ENCODE measurements at places on chromosomes 4 and X. TPM values are rescaled to one million over a fixed set of nuclear protein-coding genes. Genes with fewer than 3 reads are reported as not detected.

PNMA6F gene
- total RNA-seq = not detected

- no peak for DNase-seq
Measured at GRCh38 chrX:120690344-120690743, 60.5 kb upstream of the C1GALT1C1 start.

DNA sequence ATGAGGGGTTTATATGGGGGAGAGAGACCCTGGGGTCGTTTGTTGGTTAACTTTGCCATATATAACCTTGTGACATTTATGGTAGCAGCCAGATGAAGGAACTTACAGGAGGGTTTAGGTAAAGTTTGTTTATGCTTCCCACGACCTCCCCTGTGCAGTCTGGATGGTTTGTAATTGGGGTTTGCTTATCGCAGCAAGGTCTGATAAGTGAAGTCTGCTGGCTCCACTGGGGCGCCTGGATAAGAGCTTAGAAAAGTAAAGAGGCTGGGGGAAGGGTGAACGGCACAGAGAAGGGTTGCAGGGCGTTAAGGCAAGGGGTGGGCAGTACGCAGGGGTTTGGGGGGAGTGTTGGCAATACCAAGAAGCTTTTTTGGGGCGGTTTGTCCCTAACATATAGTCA lies 98.7 kb downstream of the KDM6A start:
- DNase-seq = no peak

LAMTOR3 gene
- total RNA-seq = 71.4 TPM

GRCh38 chr4:138255917-138256597 lies 13.9 kb upstream of the SLC7A11 start:
- DNase-seq = no peak

FATE1 gene
- not detected for total RNA-seq

GRCh38 chrX:109934935-109935334 lies 68.0 kb upstream of the TMEM164 start:
- no peak for DNase-seq

GRCh38 chr4:174292473-174292872 lies 8.8 kb downstream of the CEP44 start:
- no peak for DNase-seq

CT45A3 gene
- not detected for total RNA-seq

DNA sequence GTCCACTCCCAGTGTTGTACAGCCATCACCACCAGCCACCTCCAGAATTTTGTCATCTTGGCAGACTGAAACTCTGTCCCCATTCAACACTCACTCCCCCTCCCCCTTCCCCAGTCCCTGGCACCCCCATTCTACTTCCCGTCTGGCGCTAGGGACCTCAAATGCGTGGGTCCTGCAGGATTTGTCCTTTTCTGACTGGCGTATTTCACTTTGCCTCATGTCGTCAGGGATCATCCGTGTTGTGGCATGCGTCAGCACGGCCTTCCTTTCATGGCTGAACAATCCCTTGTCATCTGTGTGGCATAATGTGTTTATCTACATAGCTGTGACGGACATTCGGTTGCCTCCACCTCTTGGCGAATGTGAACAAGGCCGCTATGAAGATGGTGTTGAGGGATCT lies 5.5 kb downstream of the TADA2B start:
- DNase-seq = no peak

GRCh38 chrX:18174971-18175370 lies 45.7 kb downstream of the BEND2 start:
- no peak for DNase-seq

PDHA2 gene
- not detected for total RNA-seq

- DNase-seq = no peak
Measured at GRCh38 chrX:79415056-79415455, 47.9 kb upstream of the ITM2A start.

DNA sequence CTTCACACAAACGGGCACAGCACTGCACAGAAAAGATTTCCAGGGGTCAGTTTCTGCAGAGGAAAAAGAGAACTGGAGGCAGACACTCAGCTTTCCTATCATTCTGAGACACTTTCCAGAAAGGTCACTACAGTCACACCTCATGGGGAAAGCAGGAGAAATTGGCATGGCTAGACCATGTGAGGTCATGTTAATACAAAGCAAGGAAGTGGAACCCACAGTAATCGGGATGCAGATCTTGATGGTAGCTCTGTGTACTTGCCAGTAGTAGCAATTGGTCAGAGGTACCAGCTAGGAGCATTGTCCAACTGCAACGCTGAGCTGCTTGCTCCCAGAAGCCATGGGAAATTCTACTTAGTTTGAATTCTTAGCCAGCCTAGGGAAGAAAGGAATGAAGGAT lies 255.3 kb upstream of the PCDH10 start:
- no peak for DNase-seq

DNA sequence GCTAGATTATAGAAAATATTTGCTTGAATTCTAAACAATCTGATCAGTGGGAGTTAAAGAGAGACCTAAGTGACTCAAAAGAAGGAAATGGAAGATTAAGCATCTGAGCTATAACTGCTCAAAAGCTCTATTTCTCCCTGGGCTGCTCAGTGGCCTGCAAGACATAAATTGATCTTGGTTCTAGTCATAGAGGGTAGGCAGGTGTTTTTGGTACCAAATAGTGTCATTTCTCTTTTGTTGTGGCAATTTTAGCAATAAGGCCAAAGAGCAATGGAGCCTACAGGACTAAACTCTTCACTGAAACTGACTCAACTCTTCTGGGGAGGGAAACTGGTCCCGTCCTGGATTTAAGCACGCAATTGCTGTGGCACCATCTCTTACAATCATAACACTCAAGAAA lies 33.9 kb upstream of the BMP2K start:
- DNase-seq = no peak

- no peak for DNase-seq
Measured at GRCh38 chrX:18981124-18981807, 2.6 kb downstream of the PHKA2 start.

CNKSR2 gene
- 3.4 TPM for total RNA-seq

- no peak for DNase-seq
Measured at GRCh38 chrX:47572773-47573340, 9.4 kb upstream of the TIMP1 start.

- DNase-seq = no peak
Measured at GRCh38 chr4:115834441-115834840, 721.0 kb upstream of the NDST4 start.

TAF7L gene
- total RNA-seq = 0.33 TPM

GRCh38 chr4:110675426-110675825 lies 52.5 kb upstream of the PITX2 start:
- no peak for DNase-seq

GRCh38 chr4:7581477-7581876 lies 146.7 kb upstream of the PSAPL1 start:
- no peak for DNase-seq

- no peak for DNase-seq
Measured at GRCh38 chr4:73897380-73898136, 28.4 kb downstream of the CXCL1 start.

DNA sequence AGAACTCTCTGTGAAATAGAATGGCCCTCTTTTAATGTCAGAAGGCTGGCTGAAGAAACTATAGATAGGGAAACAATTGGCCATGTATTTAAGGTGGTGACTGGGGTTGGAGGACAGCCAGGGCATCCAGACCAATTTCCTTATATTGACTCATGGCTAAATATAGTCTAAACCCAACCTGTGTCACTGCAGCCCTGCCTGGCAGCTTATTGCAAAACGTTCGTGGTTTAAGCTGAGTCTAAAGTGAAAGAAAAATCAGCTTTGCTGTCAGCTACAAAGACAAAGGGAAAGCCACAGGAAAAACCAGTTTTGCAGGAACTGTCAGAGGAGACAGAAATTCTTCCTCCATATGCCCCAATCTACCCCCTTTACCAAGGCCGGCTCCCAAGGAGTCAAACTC lies 902.8 kb upstream of the NDST4 start:
- peak; percentile 42 for DNase-seq

DNA sequence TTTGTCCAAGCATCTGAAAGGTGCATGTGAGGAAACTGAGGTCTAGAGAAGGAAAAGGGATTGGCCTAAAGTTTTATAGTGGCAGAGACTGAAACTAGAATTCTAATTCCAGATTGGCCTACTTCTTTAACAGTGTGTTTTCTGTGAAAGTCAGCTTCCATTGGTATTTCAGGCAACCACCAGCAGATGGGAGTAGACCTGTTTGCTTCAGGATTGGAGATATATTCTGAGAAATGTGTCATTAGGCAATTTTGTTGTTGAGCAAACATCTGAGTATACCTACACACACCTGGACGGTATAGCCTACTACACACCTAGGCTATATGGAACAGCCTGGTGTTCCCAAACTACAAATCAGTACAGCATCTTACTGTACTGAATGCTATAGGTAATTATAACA lies 207.3 kb upstream of the RADX start:
- DNase-seq = no peak

DNA sequence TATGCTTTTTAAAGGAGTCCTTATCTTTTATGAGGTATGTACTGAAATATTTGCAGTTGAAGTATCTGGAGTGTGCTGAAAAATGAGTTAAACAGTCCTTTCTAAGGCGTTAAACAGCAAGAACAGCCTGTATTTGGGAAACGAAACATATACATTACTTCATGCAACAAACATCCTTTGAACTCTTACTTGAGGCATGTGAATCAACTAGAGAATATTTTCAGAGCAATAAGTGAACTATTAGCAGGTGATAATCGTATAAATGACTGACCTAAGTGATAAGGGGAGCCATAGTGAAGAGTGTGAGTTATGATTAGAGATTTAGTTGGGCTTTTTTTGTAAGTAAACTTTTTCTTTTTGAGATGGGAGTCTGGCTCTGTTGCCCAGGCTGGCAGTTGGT lies 45.9 kb upstream of the RHOH start:
- DNase-seq = no peak

DNA sequence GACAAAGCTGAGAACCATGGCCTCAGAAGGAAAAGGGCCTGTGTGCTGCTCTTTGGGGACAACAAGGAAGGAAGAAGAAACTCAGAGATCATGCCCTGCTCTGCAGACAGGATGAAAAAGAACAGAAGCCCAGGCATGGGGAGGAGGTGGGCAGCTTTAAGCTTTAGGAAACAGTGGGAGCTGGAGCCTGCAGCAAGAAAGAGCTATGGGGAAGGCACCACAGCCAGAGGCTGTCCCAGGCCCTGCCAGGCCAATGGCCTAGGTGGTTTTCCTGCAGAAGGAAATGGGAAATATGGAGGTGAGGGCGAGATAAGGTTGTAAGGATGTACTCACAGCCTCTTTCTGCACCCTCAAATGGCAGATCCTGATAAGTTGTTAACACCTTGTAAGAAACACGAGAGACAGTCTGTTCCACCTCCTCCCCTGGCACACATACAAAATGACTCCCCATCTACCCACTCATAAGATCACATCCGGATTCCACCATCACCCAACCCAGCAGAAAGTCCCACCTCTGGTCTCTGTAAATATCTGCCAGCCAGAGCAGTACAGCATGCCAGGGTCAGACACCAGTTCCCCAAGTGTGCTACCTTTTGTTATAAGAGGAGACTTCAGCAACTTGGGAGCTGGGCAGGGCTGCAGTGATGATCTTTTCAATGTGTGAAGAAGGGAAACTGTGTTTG lies 105.2 kb downstream of the RTL5 start:
- DNase-seq = no peak

IL2RG gene
- total RNA-seq = 0.08 TPM

DNA sequence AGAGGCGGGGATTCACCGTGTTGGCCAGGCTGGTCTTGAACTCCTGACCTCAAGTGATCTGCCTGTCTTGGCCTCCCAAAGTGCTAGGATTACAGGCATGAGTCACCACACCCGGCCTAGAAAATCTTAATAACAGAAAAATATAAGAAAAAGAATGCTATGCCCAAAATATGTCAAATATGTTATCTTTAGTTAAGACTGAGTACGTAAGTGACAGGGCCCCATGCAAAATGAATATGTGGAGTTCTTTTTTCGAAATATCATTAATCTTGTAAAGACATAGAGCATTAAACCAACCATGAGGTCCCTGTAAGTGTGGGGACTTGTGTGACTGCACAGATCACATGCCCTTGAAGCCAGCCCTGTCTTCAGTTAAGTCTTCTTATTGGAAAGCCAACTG lies 8.9 kb upstream of the ZNF518B start:
- no peak for DNase-seq

DNA sequence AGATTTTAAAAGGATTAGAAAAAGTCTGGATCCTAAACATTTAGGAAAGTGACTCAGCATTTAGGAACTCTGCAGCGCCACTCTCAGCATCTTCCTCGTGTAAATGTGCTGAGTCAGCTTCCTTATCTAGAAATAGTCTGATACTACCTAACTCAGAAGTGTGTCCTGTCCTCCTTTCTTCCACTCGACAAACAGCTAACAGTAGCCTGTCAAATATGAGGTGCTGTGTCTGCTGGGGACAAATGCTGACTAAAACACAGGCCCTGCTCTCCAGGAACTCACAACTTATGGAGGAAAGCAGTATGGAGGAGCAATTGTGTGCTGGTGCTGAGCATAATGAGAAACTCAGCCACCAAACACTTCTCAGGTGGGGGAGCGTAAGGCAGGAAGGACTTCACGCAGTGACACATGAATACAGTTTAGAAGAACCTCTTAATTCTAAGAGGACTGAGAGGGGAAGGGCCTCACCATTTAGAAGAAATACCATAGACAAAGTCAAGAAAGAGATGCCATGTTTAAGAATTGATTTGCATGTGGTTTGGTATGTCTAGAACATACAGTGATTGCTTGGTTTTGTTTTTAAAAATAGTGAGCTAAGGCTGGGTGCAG lies 125.3 kb downstream of the SOWAHB start:
- no peak for DNase-seq

HERC6 gene
- total RNA-seq = 16.4 TPM

Measured in kidney epithelial cell (primary cell).